Stimulated activated naive CD4-positive, alpha-beta T cell (primary cell): ENCODE measurements at places on chromosomes 1 and 21.

- DNase-seq, result no peak
Observed at GRCh38 chr21:25772686-25773085, 37.9 kb downstream of the GABPA start.

DNA sequence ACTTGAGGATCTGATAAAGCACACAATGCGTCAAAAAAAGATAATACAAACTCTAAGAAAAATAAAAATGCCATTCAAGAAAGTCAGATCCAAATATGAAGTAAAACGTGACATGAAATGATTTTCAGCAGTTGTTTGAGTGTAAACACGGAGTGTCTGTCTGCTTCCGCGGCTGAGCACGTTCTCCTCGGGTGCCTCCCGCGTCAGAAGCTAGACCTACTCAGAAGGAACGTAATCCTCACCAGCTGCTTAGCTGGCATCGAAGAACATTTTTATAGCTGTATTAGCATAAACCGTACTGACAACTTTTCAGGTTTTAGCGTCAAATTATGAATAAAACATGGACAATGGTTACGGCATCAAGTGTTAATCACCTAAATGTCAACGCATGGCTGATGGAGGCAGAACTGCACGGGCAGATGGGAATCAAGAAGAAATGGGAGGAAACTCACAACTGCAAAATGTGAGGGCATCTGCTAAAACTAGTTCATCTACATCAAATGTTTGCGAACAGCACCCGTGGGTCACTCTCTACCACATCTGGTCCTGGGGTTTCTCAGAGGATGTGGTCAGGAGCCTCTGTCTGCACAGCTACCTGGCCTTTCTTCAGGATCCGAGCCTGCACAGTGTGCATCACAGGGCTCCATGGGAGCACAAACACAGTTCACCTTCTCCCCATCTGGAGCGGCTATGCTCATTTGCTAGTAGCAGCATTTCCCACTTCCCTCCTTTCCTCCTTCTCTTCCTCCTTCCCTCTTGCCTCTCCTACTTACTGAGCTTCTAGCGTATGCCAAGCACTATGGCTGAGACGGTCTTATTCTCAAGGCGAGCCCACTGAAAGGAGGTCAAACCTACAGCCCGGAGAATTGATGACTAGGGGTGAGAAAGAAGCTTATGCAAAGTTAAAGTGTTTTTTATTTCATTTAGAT is 40.0 kb downstream of the RCAN1 start:
- no peak for DNase-seq

DNA sequence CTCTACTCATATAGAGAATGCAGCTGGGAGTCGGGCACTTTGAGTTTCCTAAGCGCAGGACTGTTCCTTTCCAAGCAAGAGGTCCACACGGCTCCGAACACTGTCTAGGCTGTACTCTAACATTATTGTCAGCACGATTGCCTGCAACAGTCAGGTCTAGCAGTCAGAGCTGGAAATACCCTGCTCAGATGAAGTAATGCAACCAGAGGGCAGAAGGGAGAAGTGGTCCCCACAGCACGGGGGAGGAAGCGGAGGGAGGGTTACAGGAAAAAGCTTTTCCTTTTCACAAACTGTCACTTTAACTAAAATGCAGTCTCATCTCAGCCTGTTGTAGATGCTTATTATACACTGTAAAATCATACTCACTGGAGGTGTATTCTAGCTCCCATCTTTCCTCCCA is 98.9 kb upstream of the SLC44A3 start:
- no peak for DNase-seq

GRCh38 chr1:54384918-54385726 is 21.1 kb downstream of the SSBP3 start:
- DNase-seq, result no peak

DNA sequence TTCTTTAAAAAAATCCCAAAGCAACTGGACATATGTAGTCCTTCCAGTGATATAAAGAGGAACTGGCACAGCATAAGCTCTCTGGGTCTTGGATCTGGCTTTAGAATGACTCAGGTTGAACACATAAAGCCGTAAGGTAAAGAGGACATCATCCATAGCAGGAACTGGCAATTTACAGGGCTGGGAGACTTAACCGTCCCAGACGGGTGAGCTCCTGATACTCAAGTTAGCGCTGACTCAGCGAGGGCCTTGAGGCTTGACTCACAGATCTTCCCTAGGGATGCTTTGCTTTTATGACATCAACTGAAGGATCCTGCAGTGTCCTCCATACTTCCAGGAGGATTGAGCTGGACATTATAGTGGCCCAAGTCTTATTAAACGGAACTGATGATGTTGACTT is 154.1 kb downstream of the CLIC6 start:
- DNase-seq, result no peak

DNA sequence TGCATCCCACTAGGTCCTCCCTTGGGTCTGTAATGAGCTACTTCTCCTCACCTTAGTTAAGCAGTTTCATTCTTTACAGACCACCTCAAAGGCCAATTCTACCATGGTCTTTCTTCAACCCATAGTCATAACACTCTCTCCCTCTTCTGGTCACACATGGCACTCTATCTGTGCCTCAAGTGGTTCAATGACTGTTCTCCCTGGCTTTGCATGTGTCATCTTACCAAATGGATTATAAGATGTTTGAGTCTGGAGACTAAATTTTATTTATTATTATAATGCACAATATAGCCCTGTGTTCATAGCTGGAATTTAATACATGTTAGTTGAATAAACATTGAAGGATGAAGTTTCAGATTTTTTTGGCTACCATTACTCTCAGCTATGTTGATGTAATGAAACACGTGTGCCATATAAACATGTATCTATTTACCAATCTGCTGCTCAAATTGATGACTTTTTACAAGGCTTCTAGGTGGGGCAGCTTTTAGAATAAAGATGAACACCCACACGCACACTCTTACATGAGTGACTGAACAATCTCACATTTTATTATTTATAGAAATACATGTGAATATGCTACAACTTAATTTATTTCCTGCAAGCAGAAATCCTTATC is 102.1 kb downstream of the RUNX1 start:
- DNase-seq, result no peak

- peak; percentile 58 for DNase-seq
Observed at GRCh38 chr1:161763522-161764098, 2.5 kb upstream of the ATF6 start.

DNA sequence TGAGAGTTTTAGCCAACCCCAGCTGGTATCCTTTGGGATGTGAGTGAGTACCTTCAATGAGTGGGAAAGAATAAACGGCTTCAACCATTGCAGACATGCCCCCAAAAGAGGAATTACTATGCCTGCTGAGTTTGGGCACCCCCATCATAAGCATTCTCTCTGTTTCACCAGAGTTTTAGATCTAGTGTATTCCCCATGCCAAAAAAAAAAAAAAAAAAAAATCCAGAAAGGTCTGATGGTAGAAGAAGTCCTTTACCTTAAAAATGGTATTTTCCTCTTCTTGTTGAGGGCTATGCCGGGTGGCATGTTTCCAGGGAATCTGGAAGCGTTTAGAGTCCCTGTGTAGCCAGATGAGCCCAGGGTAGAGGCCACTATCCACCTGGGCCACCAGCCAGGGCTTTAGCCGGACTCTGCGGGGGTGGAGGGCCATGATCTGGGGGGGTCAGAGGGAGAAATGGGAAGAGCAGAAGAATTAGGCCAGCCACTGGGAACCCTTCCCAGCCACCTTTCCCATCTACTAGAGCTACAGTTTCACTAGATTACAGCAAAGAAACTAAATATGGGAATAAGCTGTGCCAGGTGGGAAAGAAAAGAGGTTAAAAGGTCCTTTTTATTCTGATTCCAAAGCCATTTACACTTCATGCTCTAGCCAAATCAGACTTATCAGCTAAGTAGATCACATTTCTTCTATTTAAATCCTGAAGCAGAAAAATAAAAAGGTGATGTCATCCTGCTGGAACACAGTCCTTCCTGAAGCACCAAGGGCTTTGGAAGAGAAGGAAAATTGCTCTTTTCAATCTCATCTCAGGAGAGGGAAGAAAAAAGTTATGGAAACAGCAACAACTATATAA is 4.7 kb downstream of the IRF6 start:
- DNase-seq, result no peak

GRCh38 chr1:118340928-118341910 is 156.2 kb upstream of the SPAG17 start:
- DNase-seq, result no peak

DNA sequence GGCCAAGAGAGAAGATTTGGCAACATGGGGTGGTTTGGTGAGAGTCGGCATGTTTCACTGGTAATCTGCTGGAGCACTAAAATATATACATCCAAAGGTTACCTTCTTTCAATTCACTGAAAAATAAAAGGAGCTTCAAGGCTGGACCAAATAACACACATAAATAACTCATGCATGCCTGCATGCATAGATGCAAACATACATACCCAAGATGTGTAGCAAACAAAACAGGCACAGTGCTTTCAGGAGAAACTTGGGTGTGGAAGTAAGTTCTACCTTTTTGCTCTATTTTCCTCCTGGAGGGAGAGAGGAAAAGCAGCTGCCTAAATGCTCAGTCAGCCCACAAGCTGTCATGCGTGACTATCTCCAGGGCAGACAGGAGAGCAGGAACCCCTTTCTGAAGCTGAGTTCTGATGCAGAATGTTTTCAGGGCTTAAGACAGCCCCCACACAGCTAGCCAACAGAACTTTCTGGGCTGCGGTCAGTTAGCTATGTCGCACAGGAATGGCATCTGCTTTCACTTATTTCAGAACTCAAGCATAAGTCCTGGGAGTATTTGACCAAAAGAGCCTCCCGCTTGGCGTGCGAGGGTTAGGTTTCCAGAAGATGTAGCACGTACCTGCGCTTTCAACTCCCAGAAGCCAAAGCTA is 166.2 kb downstream of the TOMM20 start:
- no peak for DNase-seq

GRCh38 chr1:182059936-182060335 is 1.6 kb downstream of the ZNF648 start:
- no peak for DNase-seq

- DNase-seq, result no peak
Observed at GRCh38 chr1:180232521-180233043, 2.5 kb downstream of the LHX4 start.

GRCh38 chr1:43235451-43236121 is 34.2 kb upstream of the TMEM125 start:
- no peak for DNase-seq

GRCh38 chr1:225595974-225596551 is 56.9 kb downstream of the ENAH start:
- no peak for DNase-seq

GRCh38 chr21:41776778-41777177 is 9.9 kb upstream of the RIPK4 start:
- DNase-seq, result no peak

DNA sequence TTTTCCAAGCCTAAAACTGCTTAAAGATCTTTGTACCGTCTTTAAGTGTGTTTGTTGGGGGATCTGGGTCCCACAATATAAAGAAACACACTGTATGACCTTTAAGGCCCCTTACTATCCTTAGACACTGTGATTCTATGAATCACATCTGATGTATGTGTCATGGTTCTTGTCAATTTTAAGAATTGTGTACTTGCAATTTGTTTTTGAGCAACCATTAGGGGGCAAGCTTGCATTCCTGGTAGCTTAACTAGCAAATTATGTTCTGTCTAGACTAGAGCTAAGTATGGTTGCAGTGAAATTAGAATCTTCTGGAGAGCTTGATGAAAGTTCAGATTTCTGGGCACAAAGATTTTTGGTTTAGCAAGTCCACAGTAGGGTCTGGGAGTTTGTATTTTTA is 219.5 kb downstream of the TPR start:
- DNase-seq, result no peak

DNA sequence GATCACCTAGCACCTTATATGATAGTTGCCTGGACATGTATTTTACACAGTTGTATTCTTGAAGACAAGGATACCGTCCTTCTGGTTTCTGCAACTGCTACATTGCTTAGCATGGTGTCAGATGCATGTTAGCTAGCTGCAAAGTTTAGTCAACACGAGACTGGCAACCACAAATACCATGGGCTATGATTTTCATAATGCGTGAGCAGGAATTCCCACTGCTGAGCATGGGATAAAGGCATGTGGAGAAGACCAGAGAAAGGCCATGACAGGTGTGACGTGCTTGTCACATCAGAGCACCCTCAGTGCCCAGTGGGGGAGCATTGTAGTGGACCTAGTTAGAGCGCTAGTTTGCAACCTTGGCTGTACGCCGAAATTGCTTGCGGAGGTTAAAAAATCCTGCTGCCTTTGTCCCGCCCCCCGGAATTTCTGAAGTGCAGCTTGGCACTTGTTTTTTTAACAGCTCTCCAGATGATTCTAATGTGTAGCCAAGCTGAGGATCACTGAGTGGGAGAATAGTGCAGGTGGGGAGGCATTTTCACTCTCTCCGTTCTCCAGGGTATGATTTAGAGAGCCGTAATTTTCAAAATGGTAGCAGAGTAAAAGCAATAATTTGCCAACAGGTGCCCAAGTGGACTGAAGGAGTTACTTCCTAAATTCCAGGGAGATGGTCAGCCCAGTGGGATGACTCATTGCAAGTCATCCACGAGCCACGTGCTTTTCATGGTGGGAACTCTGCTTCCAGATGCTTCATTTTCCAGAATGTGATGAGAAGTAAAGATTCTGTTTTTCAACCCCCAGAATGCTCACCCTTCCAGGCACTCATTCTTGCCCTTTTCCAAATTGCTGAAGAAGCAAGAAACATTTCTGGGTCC is 81.0 kb downstream of the CNIH3 start:
- DNase-seq, result no peak

DNA sequence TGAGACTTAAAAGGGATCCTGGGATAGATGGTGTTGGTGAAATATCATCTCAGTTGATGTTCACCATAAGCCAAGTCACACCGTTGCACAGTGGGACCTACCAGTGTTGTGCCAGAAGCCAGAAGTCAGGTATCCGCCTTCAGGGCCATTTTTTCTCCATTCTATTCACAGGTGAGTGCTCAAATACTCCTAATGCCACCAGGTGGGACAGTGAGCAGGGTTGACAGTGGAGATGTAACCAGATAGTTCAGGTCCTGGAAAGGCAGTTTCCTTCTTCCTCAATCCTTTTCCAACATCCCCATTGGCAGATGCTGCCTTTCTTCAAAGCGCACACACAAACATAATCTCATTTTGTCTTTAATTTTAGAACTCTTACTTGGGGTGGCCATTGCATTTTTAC is 11.6 kb downstream of the CD160 start:
- no peak for DNase-seq

GRCh38 chr1:36867575-36867974 is 166.7 kb downstream of the GRIK3 start:
- DNase-seq, result no peak

- DNase-seq, result no peak
Observed at GRCh38 chr1:225508538-225509375, 80.9 kb upstream of the LBR start.

DNA sequence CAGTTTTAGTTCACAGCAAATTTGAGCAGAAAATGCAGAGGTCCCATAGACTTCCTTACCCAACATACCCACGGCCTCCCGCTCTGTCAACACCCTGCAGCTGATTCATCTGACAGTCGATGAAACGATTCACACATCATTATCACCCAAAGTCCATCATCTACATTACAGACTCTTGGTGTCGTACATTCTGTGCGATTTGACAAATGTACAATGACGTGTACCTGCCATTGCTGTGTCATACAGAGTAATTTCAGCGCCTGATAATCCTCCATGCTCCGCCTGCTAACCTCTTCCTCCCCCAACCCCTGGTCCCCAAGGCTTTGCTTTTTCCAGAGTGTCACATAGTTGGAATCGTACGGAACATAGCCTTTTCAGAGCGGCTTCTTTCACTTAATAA is 94.7 kb upstream of the SLC25A33 start:
- no peak for DNase-seq
